ENCODE measurements at places on chromosomes 1 and 21.
A peak's percentile ranks its signal among the peaks of the same experiment; 100 is the strongest.

GRCh38 chr1:115543247-115543646 is 98.5 kb upstream of the VANGL1 start:
- H3K4me1 ChIP-seq, result no peaks in the 10 kb centered on the region
- no peaks in the 10 kb centered on the region for H3K36me3 ChIP-seq
- no peak overlapping the region for H3K27ac ChIP-seq
- H3K4me3 ChIP-seq, result no peak overlapping the region
- H3K27me3 ChIP-seq, result no peaks in the 10 kb centered on the region

DNA sequence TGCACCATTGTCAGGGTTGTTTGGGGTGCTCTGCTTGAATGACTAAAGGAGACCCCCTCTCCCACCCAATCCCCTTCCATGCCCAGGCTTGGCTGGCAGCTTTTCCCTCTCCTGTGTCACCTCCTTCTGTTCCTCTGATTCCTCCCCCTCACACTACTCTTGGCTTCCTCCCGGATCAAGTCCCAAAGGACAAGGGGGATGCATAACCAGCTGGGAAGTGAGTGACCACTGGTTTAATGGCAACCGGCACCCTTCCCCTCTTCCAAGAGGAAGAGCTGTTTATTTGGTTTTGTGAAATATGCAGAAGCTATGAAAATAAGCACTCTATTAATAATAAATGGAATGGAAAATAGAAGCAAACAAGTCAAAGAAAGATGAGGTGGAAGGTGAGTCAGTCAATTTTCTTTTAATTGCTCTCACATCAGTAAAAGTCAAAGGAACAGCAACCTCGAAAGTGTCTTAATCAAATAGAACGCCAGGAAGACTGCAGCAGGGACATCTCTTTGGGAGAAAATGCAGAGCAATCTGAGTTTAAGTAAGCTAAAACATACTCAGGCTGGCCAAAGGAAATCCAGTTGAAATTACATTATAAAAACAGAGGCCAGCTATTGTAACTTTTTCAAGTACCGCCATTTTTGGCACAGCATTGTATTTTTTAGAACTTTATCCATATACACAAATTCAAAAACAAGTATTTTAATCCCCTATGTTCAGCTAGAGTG is 322.5 kb downstream of the SIPA1L2 start:
- no peaks in the 10 kb centered on the region for H3K27me3 ChIP-seq
- no peak overlapping the region for H3K4me3 ChIP-seq
- no peak overlapping the region for H3K27ac ChIP-seq
- no peaks in the 10 kb centered on the region for H3K4me1 ChIP-seq

GRCh38 chr1:78061825-78062523 is 16.2 kb downstream of the GIPC2 start:
- H3K4me1 ChIP-seq, result no peaks in the 10 kb centered on the region
- H3K27ac ChIP-seq, result no peak overlapping the region
- no peak for DNase-seq
- no peaks in the 10 kb centered on the region for H3K36me3 ChIP-seq

- DNase-seq, result peak; percentile 53
- H3K27me3 ChIP-seq, result no peaks in the 10 kb centered on the region
- H3K27ac ChIP-seq, result no peak overlapping the region
- H3K4me3 ChIP-seq, result no peak overlapping the region
- no peaks in the 10 kb centered on the region for H3K4me1 ChIP-seq
Measured at GRCh38 chr1:213858581-213858980, 129.2 kb upstream of the PROX1 start.

DNA sequence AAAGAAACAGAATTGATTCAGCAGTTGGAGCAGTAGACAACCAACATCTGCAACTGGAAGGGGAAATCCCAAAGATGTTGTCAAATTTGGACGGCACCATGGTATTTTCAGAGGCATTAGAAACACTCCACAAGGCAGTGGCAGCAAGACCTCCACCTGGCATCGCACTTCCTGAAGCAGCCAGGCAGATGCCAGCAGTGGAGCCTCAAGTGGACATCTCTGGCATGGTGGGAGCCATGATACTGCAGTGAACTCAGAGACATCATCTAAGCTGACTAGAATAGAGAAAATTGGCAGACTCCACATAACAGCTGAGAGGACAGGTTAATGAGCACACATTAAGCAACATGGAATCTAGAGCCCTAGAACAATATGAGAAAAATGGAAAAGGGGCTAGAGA is 33.9 kb upstream of the RGS8 start:
- H3K27me3 ChIP-seq, result no peaks in the 10 kb centered on the region
- no peaks in the 10 kb centered on the region for H3K36me3 ChIP-seq
- no peak for DNase-seq

DNA sequence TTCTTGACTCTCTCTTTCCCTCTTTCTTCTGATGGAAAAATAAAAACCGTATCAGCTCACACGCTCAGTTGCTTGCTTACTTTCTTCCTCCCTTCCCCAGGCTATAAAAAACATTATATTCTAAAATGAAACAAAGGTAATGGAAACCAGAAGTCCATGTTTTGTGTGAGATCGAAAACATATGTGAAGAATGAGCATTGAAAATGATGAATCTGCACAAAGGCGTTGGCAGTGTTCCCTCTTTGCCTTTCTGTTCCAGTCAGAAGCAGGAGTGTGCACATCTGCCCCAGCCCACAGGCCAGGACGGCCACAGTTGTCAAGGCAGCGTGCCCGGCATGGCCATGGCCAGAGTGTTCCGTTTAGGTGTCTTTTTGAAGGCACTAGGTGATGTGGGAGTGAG is 185.3 kb upstream of the USP24 start:
- no peak overlapping the region for H3K27ac ChIP-seq
- DNase-seq, result no peak
- no peak overlapping the region for H3K4me3 ChIP-seq

- H3K27me3 ChIP-seq, result no peaks in the 10 kb centered on the region
- no peak for DNase-seq
- H3K4me1 ChIP-seq, result no peaks in the 10 kb centered on the region
- H3K36me3 ChIP-seq, result no peaks in the 10 kb centered on the region
- no peak overlapping the region for H3K4me3 ChIP-seq
Measured at GRCh38 chr1:197017558-197018146, 40.3 kb downstream of the CFHR5 start.

- peak overlapping the region; percentile 52 for H3K4me3 ChIP-seq
- no peaks in the 10 kb centered on the region for H3K4me1 ChIP-seq
- H3K27ac ChIP-seq, result peak overlapping the region; percentile 88
- DNase-seq, result no peak
- H3K36me3 ChIP-seq, result no peaks in the 10 kb centered on the region
Measured at GRCh38 chr1:72284084-72284347, 1.7 kb upstream of the NEGR1 start.

DNA sequence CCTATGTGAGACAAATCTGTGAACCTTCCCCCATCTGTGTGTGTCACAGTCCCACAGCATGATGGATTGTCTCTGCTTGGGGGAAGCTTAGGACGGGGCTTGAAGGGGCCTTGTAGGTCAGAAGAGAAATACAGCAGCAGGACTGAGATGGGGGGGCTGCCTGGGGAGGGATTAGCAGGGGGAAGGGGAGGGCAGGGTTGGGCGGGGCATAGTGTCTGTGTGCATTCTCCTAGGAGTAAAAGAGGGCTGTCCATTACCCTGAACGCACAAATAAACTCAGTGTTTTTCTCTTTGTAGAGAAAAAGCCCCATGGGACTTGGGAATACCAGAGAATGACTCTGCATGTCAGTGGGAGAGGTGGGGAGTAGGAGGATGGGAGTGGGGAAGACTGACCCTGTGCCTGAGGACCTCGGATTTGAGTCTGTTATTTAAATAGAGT is 16.4 kb downstream of the RNF220 start:
- H3K4me1 ChIP-seq, result peaks cover 2% of the 10 kb centered on the region
- no peak overlapping the region for H3K4me3 ChIP-seq
- H3K27ac ChIP-seq, result no peak overlapping the region
- H3K36me3 ChIP-seq, result no peaks in the 10 kb centered on the region
- DNase-seq, result no peak

DNA sequence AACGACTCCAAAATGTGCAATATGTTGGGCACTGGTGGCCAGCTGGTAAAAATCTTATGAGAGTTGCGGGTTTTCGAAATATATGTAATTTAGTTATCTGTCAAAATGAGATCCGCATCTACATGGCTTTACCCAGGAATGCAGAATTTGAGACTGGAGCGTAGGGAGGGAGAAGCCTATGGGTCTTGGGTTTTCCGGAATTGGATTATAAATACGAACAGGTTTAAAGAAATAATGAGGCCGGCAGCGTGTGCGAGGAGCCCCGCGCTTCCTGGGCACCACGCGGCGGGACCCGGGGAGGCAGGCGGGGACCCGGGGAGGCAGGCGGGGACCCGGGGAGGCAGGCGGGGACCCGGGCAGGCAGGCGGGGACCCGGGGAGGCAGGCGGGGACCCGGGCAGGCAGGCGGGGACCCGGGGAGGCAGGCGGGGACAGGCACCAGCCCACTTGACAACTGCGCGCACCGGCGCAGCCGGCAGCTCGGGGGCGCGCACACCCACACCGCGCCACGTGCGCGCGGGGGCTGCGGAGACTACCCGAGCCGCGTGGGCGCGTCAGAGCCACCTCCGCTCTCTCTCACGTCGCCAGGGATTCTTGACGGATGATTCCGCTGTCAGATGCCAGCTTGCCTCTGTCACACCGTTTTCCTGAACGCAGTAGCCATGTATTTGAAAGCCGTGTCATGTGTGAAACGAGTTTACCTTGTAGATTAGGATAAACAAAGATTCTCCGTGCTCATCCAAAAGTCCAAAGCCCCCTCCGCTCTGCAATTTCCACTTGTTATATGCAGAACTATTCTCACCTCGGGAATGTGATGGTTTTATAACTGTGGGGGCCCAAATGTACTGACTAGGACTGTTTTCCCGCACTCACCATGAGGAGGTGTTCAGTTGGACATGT is 54.3 kb upstream of the HNRNPU start:
- no peaks in the 10 kb centered on the region for H3K27me3 ChIP-seq
- no peak overlapping the region for H3K27ac ChIP-seq
- peak; percentile 78 for DNase-seq
- H3K4me3 ChIP-seq, result peak overlapping the region; percentile 53

DNA sequence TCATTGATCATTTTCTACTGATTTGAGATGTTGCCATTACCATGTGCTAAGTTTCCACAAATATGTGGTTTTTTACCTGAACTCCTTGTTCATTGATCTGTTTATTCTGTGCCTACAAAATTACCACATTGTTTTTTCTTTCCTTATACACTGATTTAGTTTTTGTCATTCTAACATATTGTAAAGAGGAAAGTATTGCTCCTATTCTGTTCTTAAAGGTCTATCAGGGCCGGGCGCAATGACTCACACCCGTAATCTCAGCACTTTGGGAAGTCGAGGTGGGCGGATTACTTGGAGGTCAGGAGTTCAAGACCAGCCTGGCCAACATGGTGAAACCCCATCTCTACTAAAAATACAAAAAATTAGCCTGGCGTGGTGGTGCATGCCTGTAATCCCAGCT is 75.1 kb downstream of the CAMTA1 start:
- no peaks in the 10 kb centered on the region for H3K4me1 ChIP-seq
- no peaks in the 10 kb centered on the region for H3K27me3 ChIP-seq
- no peaks in the 10 kb centered on the region for H3K36me3 ChIP-seq
- H3K27ac ChIP-seq, result no peak overlapping the region
- no peak for DNase-seq

DNA sequence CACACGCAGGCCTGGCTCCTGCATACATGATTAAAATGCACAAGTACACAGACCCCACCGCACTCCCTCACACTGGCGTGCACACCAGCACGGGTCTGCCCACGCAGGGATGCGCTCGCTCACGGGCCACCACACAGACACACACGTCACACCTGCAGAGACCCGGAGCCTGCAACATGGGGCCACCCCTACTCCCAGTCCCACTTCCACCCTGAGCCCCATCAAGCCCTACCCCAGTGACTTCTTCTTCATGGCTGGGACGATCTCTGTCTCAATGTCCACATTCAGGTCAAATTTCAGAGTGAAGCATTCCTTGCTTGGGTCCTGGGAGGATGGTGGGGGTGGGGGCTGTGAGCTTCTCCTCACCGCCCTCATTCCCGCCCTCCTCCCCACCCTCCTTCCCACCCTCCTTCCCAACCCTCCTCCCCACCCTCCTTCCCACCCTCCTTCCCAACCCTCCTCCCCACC is 8.9 kb upstream of the TNFRSF25 start:
- H3K4me3 ChIP-seq, result no peak overlapping the region
- H3K36me3 ChIP-seq, result no peaks in the 10 kb centered on the region
- H3K4me1 ChIP-seq, result no peaks in the 10 kb centered on the region
- H3K27ac ChIP-seq, result no peak overlapping the region
- DNase-seq, result no peak
- H3K27me3 ChIP-seq, result no peaks in the 10 kb centered on the region

DNA sequence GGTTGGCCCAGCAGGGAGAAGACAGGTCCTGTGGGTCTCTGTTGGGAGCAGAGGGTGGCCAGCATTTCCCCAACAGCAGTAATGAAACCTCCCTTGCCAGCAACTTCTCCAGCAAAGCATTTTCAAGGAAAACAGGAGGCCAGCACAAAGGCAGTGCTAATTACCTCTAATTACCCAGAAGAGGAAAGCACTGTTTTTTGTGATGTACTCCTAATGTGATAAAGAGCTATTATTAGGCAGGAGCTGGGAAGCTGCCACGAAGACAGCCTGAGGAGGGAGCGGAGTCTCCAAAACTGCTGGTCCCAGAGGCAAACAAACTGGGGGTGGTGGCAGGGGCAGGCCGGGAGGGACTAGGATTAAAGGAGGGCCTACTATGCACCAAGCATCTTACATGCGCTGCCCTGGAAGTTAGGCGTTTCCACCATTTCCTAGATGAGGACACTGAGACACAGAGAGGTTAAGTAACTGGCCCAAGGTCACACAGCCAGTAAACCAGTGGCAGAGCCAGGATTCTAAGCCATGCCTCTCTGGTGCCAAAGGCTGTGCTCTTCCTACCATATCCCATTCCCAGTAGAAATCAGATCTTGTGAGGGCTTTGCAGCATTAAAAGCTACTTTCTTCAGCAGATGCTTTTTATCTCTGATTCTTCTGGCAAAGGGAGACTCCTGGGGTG is 24.5 kb downstream of the HTR6 start:
- H3K4me1 ChIP-seq, result no peaks in the 10 kb centered on the region
- H3K27me3 ChIP-seq, result no peaks in the 10 kb centered on the region
- H3K36me3 ChIP-seq, result no peaks in the 10 kb centered on the region
- peak; percentile 14 for DNase-seq
- no peak overlapping the region for H3K27ac ChIP-seq
- no peak overlapping the region for H3K4me3 ChIP-seq

- H3K4me3 ChIP-seq, result no peak overlapping the region
- H3K27me3 ChIP-seq, result no peaks in the 10 kb centered on the region
- H3K4me1 ChIP-seq, result no peaks in the 10 kb centered on the region
- DNase-seq, result peak; percentile 78
- no peak overlapping the region for H3K27ac ChIP-seq
Measured at GRCh38 chr21:45136927-45137611, 62.7 kb downstream of the ADARB1 start.

GRCh38 chr1:197391303-197392226 is 123.5 kb downstream of the CRB1 start:
- H3K27me3 ChIP-seq, result no peaks in the 10 kb centered on the region
- H3K4me3 ChIP-seq, result no peak overlapping the region
- no peak for DNase-seq
- no peak overlapping the region for H3K27ac ChIP-seq
- no peaks in the 10 kb centered on the region for H3K36me3 ChIP-seq

Measured in pancreas (tissue), 10 donors.